T-helper 17 cell (primary cell): ENCODE measurements at places on chromosomes 6 and 20. TPM values are rescaled to one million over a fixed set of nuclear protein-coding genes. Genes with fewer than 3 reads are reported as not detected.
A peak's percentile ranks its signal among the peaks of the same experiment; 100 is the strongest.

- no peak for DNase-seq
- H3K27me3 ChIP-seq: no peaks in the 10 kb centered on the region
- peaks cover 14% of the 10 kb centered on the region for H3K36me3 ChIP-seq
- H3K4me3 ChIP-seq: no peak overlapping the region
- peaks cover 24% of the 10 kb centered on the region for H3K4me1 ChIP-seq
Observed at GRCh38 chr6:12014873-12015149, 2.7 kb downstream of the HIVEP1 start.

DNA sequence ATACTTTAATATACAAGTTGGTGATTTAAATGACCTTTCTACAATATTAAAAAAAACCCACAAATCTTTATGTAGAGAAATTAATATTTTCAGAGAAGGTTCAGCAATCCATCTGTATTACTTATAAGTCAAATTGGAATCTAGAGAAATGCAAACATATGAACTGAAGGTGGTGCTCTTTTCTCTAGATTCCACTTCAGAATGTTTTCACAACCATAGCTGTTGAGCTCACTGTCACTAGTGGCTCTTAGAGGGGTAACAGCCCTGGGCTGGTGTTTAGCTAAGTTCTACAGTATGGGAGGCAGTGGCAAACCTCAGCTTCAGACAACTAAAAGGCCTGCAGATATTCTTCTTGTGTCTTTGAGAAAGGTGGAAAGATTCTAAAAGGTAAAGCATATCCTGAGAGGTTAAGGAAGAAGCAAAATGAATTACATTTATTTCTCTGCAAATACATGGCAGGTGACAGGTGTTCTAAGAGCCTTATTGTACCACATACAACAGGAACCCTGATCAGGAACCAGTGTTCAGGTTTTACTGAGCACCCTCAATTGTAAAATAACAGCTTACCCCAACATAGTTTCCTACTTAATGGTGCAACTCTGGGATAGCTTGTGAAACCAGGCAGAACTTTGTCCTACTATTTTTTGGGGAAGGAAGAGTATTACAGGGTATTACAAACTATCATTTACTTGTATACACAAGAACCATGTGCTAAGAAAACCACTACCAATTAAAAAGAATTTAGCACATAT lies 56.6 kb upstream of the SAMHD1 start:
- H3K4me3 ChIP-seq: no peak overlapping the region
- no peaks in the 10 kb centered on the region for H3K36me3 ChIP-seq
- H3K27me3 ChIP-seq: no peaks in the 10 kb centered on the region
- peak overlapping the region; percentile 84 for H3K27ac ChIP-seq
- no peak for DNase-seq
- H3K4me1 ChIP-seq: peaks cover 13% of the 10 kb centered on the region

DNA sequence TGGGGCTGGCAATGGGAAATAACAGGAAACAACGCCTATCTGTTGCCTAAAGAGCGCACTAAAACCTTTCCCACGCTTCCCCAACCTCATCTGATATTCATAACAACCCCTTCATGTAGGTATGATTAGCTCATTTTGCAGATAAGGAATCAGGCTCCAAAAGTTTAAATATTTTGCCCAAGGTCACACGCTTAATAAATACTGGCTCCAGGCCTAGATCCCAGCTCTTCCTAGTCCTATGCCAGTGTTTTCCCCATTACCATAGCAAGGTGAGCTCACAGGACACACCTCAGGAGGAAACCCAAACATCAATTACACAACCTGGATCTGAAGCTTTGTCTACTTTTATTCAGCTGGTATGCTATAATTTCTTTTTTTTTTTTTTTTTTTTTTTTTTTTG lies 19.6 kb downstream of the MBOAT1 start:
- H3K4me3 ChIP-seq: no peak overlapping the region
- no peak for DNase-seq
- peaks cover 9% of the 10 kb centered on the region for H3K36me3 ChIP-seq
- peaks cover 17% of the 10 kb centered on the region for H3K4me1 ChIP-seq
- H3K27ac ChIP-seq: peak overlapping the region; percentile 2
- H3K27me3 ChIP-seq: no peaks in the 10 kb centered on the region

DNA sequence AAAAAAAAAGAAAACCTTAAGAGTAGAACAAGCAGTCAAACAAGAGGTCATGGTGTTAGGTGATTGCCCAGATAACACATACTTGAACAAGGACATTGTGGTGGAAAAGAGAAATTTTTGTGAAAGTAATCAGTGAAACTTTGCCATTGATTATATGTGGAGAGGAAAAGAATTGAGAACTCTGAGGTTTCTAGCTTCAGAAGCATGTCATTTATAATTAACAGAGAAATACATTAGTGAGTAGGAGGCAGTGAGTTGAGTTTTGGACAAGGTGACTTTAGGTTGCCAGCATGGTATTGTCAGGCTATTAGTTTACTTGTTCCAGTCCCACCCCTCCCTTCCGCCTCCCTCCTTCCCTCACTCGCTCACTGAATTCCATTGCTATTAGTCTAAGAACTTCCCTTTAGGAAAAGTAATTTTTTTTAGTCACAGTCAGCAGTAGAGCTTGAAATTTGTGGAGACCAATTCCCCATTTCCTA lies 17.2 kb downstream of the TAB2 start:
- no peak for DNase-seq
- peaks cover 78% of the 10 kb centered on the region for H3K4me1 ChIP-seq
- peak overlapping the region; percentile 80 for H3K4me3 ChIP-seq
- no peaks in the 10 kb centered on the region for H3K36me3 ChIP-seq
- H3K27ac ChIP-seq: peak overlapping the region; percentile 94

GRCh38 chr6:2794171-2794730 lies 29.1 kb downstream of the WRNIP1 start:
- no peaks in the 10 kb centered on the region for H3K36me3 ChIP-seq
- no peak overlapping the region for H3K4me3 ChIP-seq
- no peaks in the 10 kb centered on the region for H3K27me3 ChIP-seq
- peaks cover 21% of the 10 kb centered on the region for H3K4me1 ChIP-seq
- DNase-seq: no peak

- peaks cover 31% of the 10 kb centered on the region for H3K27me3 ChIP-seq
- H3K27ac ChIP-seq: no peak overlapping the region
- H3K4me1 ChIP-seq: peaks cover 3% of the 10 kb centered on the region
- H3K4me3 ChIP-seq: no peak overlapping the region
Observed at GRCh38 chr20:51647674-51648570, 105.4 kb upstream of the NFATC2 start.

- no peaks in the 10 kb centered on the region for H3K36me3 ChIP-seq
- H3K27me3 ChIP-seq: peaks cover 43% of the 10 kb centered on the region
- H3K4me3 ChIP-seq: no peak overlapping the region
Observed at GRCh38 chr6:150320442-150320841, 48.4 kb upstream of the IYD start.

GRCh38 chr6:156777577-156778453 lies 637 bp downstream of the ARID1B start:
- no peaks in the 10 kb centered on the region for H3K27me3 ChIP-seq
- peaks cover 23% of the 10 kb centered on the region for H3K4me1 ChIP-seq
- peaks cover 2% of the 10 kb centered on the region for H3K36me3 ChIP-seq
- peak; percentile 61 for DNase-seq

DNA sequence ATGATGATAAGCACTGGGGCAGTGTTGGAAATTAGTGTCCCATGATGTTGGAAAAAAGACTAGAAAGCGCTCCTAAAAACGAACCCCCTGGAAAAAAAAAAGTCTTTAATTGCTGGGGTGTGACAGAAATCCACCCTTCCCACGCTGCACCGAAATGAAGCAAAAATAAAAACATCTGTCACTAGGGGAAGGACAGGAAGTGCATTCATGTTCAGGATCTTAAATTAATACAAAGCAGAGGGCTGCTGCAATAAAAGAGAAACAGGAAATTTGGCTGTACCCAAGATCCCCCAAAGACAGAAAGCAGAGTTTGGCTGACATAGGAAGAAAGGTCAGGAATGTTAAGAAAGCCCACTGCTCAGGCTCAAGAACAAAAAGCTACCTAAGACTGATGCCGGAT lies 333.9 kb downstream of the TBC1D32 start:
- no peak for DNase-seq
- H3K27ac ChIP-seq: no peak overlapping the region
- no peaks in the 10 kb centered on the region for H3K4me1 ChIP-seq
- no peaks in the 10 kb centered on the region for H3K27me3 ChIP-seq

GRCh38 chr6:7051780-7052442 lies 55.9 kb upstream of the RREB1 start:
- H3K27me3 ChIP-seq: no peaks in the 10 kb centered on the region
- H3K4me3 ChIP-seq: peak overlapping the region; percentile 81
- peak; percentile 17 for DNase-seq
- no peak overlapping the region for H3K27ac ChIP-seq
- H3K4me1 ChIP-seq: peaks cover 6% of the 10 kb centered on the region
- H3K36me3 ChIP-seq: no peaks in the 10 kb centered on the region

DNA sequence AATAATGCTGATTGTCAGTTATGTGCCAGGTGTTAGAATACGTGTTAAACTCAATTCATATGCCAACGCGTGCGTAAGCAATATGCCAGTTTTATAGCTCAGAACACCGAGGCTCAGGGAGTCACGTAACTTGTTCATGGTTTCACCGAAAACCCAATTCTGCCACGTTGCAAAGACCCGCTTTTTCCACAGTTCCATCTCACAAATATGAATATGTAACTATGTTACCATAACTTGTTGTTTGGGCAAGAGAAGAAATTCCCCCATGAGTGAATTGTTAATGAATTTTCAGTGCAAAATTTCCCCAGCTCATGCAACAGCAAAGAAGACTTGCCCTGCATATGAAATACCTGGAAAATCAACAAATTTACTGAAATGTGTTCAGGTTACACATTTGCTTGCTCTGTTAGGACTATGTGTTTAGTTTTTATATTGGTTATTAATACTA lies 30.1 kb downstream of the SF3B5 start:
- no peaks in the 10 kb centered on the region for H3K36me3 ChIP-seq
- H3K4me1 ChIP-seq: peaks cover 22% of the 10 kb centered on the region
- peak overlapping the region; percentile 94 for H3K27ac ChIP-seq
- H3K27me3 ChIP-seq: no peaks in the 10 kb centered on the region

GRCh38 chr6:11917951-11918738 lies 94.0 kb upstream of the HIVEP1 start:
- H3K4me3 ChIP-seq: no peak overlapping the region
- H3K36me3 ChIP-seq: no peaks in the 10 kb centered on the region
- no peak overlapping the region for H3K27ac ChIP-seq

DNA sequence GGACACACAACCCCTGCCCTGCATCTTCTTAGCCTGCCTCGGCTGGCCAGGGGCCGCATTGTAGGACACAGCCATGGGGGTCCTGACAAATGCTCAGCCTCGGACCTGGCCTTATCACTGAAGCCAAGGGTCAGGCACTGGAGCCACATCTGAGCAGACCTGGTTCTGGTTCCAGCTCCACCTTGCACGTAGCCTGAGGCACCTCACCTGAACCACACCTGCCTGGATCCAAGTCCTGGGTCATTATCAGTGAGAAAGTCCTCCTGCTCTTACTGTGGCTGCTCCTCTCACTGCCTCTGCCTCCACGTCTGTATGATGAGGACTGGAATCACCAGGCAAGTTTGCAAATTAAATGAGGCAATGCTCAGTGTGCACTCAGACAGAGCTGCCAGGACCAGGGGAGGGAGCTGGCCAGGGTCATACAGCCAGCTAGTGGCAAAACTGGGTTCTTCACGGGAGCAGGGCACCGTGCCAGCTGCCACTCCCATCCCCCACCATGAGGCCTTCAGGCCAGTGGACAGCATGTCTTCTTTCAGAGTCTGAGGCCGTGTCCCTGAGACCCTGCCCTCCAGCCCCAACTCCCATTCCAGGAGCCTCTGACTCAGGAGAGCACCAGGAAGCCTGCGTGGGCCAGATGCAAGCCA lies 40.2 kb downstream of the MRPL14 start:
- no peak for DNase-seq
- no peaks in the 10 kb centered on the region for H3K27me3 ChIP-seq
- no peaks in the 10 kb centered on the region for H3K36me3 ChIP-seq
- peaks cover 2% of the 10 kb centered on the region for H3K4me1 ChIP-seq
- no peak overlapping the region for H3K27ac ChIP-seq

DNA sequence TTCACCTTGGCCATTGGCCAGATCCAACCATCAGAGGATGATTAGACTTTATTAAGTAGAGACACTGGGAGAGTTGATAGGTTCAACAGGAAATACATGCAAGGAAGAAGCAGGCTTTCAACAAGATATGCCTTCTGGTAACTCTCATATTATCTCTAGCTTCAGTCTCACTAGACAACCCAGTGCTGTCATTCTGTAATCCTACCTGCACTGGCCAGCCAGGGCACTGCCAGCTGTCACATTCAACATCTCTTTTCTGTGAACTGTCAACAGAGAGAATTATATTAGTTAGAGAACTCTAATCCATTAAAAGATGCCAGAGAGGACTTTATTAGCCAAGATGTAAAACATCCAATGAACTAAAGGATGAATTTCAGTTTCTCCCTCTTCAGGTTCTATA lies 337.9 kb upstream of the JAG1 start:
- no peak overlapping the region for H3K27ac ChIP-seq
- no peak overlapping the region for H3K4me3 ChIP-seq
- H3K27me3 ChIP-seq: no peaks in the 10 kb centered on the region
- no peaks in the 10 kb centered on the region for H3K4me1 ChIP-seq

GRCh38 chr20:2168946-2169345 lies 67.3 kb downstream of the STK35 start:
- peaks cover 3% of the 10 kb centered on the region for H3K4me1 ChIP-seq
- H3K27ac ChIP-seq: no peak overlapping the region
- H3K27me3 ChIP-seq: peaks cover 29% of the 10 kb centered on the region
- H3K4me3 ChIP-seq: no peak overlapping the region
- H3K36me3 ChIP-seq: peaks cover 2% of the 10 kb centered on the region

DNA sequence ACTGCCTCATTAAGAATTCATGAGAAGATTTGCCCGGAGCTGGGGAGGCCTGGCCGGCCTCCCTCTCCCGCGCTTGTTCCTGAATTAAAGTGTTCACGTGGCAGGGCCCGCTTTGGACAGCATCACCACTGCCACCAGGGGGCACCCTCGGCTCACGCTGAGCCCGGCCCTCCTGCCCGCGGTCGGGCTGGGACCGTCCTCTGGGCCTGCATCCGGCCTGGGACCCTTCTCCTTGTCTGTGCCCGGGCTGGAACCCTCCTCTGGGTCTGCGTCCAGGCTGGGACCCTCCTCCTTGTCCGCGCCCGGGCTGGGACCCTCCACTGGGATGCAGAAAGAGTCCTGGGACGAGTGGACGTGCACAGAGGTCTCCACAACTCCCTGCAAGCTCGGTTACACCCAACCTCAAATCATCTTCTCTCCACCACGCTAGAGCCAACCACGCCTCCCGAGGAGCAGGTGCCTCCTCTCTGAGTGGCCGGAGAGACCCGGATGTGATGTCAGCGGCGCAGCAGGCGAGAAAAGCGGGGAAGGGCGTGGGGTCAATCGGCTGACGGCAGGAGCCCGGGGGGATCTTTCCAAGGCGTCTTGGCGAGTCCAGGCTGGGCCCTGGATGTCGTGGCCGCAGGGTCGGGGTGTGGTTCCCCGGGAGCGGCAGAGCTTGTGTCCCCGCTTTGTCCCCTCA lies 50.9 kb upstream of the DACT2 start:
- H3K27ac ChIP-seq: peak overlapping the region; percentile 16
- peaks cover 5% of the 10 kb centered on the region for H3K4me1 ChIP-seq
- no peak overlapping the region for H3K4me3 ChIP-seq
- no peaks in the 10 kb centered on the region for H3K27me3 ChIP-seq

GRCh38 chr6:90483956-90484355 lies 102.9 kb downstream of the MAP3K7 start:
- H3K4me3 ChIP-seq: no peak overlapping the region
- peaks cover 4% of the 10 kb centered on the region for H3K4me1 ChIP-seq
- no peak overlapping the region for H3K27ac ChIP-seq
- DNase-seq: no peak

Gene BIRC7
- total RNA-seq: not detected

Gene GPR63
- 0.96 TPM for total RNA-seq

Gene BANF2
- not detected for total RNA-seq

Gene PTCHD4
- not detected for total RNA-seq

Gene BPIFB1
- total RNA-seq: not detected

Gene ZFP57
- total RNA-seq: not detected

Gene GABRR1
- total RNA-seq: not detected

Gene PI16
- 14.5 TPM for total RNA-seq

Gene NKX2-2
- not detected for total RNA-seq

Gene RAB23
- 0.35 TPM for total RNA-seq

Gene SIRPD
- not detected for total RNA-seq

Gene HNF4A
- not detected for total RNA-seq

Gene ADGRB3
- total RNA-seq: not detected
